ENCODE measurements at places on chromosomes 7 and 10.

GRCh38 chr10:43132867-43133787 is 5.1 kb upstream of the CSGALNACT2 start:
- DNase-seq = no peak

- no peak for DNase-seq
Observed at GRCh38 chr10:127907411-127908105, 655 bp downstream of the PTPRE start.

GRCh38 chr7:95335093-95335492 is 10.8 kb upstream of the PON1 start:
- DNase-seq = no peak

- no peak for DNase-seq
Observed at GRCh38 chr7:129438839-129439651, 4.8 kb downstream of the STRIP2 start.

GRCh38 chr7:20828947-20829346 is 42.3 kb upstream of the SP8 start:
- peak; percentile 5 for DNase-seq

DNA sequence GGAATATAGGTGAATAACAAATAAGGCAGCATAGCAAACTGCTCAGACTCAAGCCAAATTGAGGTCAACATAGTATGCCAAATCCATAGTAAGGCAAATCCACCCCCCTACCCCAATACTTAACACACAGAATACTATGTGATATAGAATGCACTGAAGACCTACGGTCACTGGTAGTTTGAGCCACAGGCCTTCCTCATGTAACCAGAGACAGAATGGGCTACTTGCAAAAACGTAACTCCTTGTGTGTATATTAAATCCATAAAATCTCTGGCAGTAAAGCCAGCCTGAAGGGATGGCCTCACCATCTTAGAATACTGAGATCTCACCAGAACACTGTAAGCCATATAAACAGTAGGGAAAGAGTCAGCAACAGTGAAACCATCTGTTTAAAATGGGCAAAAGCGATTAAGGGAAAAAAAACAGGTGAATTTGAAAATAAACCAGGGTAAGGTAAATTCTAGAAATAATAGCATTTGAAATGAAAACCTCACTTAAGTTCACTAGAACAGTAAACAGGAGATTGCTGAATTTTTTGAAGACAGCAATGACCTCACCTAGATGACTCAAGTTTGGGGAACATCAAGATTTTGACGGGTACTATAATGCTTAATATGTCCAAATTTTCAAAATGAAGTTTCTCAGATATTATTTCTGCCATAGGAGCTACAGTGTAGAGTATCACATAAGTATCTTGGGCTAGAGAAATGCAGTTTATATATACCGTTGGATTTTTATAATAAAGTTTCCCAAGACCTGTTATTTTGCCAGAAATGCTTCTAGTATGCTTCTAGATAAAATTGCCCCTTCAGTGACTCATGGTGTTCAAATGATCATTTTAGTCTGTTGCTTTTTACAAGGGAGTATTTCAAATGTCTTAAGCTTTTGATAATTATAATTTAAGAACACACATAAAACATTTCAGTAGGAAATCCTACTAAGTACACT is 13.9 kb downstream of the HNRNPA2B1 start:
- no peak for DNase-seq

DNA sequence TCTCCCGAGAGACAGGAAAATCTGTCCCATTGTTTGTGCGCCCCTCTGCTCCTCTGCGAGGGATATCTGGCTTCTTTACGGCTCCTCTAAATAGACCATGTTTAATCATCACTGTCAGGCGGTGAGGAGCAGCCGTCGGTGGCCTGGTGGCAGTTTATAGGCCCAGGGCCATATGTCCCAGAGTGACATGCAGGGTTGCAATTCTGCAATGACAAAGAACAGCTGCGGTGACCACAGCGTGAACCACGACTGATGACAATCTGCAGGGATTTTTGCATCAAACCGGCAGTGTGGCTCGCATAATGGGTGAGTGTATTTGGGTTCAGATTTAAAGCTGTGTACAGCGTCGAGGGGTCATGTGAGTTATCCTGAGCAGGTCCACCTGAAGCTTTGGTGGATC is 41.5 kb downstream of the GATA3 start:
- no peak for DNase-seq

- peak; percentile 11 for DNase-seq
Observed at GRCh38 chr10:128191847-128192246, 65.6 kb upstream of the MKI67 start.

DNA sequence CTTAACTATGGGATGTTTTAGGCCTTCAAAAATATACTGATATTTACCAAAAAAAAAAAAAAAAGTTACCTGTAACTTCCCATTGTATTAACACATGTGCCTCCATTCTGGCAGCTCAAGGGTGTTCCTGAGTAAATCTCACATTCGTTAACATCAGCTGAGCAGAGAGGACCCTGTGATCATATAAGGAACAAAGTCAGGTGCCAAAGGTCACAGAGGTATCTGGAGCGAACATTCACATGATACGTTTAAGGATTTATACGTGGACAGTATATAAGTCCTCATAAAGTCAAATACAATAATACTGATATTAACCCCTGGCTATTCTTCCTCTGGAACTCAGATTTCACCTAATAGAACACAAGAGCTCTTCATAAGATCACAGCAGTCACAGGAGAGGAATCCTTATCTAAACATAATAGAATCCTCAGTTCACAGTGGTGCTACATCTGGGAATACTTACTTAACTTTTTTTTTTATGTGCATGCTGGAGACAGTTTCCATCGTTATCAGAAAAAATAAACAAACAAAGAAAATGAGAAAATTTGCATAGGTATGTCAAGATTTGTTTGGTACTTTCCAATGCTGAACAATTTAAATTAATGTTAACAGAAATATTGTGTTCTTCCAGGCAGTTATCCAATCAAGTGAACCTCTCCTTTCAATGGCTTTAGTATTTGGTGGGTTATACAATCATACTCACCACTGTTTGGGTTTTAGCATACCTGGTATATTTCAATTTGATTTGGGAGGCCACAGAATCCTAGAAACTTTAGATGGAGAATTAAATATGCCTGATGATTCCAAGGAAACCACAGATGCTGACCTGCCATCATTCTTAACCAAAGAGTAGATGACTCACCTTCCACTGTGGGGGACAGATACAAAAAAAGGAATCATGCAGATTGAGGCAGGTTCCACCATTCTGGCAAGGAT is 6.6 kb downstream of the CUBN start:
- DNase-seq = no peak

- no peak for DNase-seq
Observed at GRCh38 chr10:74244097-74244685, 93.2 kb downstream of the ADK start.

Data from NCI-H2029 treated with DMSO at 0.1 percent for 48 hours (cell line).